ENCODE measurements at places on chromosomes 2 and 18.
A peak's percentile ranks its signal among the peaks of the same experiment; 100 is the strongest.

DNA sequence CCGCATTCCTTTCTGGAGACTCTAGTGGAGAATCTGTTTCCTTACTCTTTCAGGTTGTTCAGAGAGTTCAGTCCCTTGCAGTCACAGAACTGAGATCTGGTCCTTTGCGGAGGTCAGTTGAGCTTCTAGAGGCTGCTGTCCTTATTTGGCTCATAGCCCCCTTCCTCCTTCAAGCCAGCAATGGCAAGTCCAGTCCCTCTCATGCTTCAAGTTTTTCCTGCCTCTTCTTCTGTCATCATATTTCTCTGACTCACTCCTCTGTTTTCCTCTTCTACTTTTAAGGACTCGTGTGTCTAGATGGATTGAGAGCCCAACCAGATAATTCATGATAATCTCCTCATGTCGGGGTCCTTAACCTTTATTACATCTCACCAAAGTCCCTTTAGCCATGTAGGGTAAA is 173.5 kb upstream of the FOSL2 start:
- no peak for DNase-seq

DNA sequence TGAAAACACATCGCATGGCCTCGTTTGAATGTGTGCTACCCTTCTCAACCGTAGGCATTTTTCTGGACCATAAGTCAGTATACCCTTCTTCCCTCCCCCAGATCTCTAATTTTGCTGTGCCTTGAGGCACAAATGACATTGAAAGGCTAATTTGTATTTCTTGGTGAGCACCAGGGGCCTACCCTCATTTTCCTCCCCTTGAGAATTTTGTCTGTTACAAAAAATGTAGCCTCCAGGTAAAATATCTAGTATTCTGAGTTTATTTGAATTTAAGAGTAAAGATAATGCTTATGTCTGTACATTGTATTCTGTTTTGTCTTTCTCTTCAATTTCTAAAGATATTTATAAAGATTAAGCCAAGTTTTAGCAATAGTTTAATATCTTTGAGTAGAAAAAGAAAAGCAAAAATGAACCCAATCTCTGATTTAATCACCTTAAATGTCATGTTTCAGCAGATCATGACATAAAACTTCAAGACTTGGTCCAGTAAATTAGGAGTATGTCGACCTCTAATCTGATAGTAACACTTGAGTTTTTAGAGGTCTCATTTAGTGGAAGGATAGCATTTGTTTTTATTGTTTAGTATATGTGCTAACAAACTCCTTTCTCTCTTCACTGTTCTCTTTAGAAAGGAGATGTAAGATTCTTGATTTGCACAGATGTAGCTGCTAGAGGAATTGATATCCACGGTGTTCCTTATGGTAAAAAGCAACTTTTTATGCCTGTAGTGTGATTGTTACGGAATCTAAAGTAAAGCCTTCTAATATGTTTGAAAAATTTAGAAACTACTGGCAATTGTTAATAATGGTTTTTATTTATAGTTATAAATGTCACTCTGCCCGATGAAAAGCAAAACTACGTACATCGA is 36.4 kb downstream of the DDX1 start:
- DNase-seq, result no peak

DNA sequence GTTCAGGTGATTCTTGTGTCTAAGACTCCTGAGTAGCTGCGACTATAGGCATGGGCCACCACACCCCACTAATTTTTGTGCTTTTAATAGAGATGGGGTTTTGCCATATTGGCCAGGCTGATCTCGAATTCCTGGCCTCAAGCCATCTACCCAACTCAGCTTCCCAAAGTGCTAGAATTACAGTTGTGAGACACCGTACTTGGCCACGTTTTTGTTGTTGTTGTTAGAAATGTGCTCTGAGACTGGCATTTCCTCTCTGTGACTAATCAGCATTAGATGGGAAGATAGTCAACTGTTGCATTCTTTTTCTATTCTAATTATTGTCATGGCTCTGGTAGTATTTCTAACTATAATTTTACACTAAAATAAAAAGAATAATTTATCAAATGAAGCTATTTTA is 191.7 kb downstream of the CAMKMT start:
- no peak for DNase-seq

DNA sequence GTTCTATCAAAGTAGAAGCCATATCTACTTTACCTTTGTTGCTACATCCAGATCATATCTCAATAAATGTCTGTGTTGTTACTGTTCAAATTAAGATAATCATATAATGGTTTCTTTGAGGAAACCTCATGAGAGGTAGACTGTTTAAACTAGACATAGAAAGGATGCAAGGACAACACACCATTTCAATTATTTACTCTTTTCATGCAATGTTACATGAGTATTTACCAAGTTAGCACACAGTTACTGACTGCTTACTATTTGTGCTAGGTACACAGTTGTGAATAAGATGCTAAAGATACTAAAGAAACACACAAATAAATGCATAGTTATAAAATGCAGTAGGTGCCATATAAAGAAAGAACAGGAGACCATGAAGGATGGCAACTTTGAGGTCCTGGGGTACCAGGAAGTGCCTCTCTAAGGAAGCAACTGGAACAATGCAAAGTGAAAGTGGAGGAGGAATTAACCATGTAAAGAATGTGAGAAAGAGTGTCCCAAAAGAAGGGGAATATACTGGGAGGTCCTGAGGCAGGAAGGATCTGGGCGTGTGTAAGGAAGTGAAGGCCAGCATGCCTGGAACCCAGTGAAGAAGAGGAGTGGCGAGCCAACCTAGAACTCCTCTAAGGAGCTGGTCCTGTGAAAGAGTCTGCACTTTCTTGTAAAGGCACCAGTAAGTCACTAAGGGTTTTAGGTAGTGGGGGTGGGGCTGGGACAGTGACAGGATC is 39.4 kb downstream of the RBMS1 start:
- DNase-seq, result no peak

- DNase-seq, result no peak
Observed at GRCh38 chr2:150389447-150389846, 98.0 kb downstream of the RND3 start.

- peak; percentile 54 for DNase-seq
Observed at GRCh38 chr2:188523919-188524318, 232.2 kb downstream of the GULP1 start.

DNA sequence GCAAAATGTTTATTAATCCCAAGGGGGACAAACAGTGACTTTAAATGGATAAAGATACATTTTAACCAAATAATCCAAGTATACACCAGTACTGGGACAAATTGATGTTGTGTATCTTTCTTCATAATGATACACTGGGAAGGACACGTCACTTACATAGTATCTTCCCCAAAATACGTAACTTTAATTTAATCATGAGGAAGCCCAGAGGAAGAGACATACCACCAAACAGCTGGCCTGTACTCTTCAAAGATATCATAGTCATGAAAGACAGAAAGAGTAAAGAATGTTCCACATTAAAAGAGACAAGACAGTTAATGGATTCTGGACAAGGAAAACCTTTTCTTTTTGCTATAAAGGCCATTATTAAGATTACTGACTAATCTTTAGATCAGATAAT is 37.1 kb downstream of the AGFG1 start:
- no peak for DNase-seq

DNA sequence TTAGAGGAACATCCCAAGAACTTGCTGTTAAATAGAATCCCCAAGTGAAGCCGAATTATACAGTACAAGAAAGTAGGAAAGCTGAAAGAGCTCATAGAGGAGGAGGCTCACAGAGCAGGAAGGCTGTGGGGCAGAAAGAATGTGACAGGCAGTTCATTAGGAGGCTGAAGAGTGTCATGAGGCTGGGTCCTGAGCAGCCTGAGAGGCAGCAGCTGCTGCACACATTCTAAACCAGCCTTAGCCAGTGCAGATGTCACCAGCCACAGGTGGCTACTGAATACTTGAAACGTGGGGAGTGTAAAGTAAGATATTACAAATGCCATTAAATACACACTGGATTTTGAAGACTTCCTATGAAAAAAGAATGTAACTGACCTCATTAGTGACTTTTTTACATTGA is 490.2 kb upstream of the KLHL29 start:
- DNase-seq, result no peak

DNA sequence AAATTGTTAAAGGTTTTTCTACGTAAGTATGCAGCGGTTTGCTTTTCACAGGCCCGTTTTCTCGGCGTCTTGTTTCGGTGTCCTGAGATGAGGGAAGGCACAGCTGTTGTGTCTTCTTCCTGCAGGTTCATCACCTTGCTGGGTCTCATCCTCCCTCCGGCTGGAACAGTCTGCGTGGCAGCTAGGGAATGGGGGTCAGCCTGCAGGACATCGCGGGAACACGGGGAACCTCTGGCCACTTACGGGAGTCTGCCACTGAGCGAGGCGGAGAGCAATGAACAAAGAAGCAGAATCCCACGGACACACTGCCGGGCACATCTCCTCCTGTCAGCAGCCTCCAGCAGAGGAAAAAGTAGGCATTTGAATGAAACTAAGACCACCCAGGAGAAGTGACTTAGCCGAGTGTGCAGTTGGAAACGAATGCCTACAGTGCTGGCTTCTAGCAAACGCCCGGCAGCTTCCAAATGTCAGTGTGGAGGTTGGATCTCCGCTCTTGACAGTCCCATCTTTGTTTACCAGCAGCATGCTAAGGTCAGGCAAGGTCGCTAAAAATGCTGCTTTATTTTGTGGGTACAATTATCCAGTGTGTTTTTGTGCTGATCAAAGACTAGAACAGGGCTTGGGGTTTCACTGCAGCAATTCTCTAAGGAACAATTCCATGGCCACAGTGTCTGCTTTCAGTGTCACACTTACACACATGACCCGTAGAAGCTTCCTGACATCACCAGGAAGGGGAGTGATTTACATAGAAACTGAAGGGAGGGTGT is 109.8 kb upstream of the SEC11C start:
- no peak for DNase-seq

DNA sequence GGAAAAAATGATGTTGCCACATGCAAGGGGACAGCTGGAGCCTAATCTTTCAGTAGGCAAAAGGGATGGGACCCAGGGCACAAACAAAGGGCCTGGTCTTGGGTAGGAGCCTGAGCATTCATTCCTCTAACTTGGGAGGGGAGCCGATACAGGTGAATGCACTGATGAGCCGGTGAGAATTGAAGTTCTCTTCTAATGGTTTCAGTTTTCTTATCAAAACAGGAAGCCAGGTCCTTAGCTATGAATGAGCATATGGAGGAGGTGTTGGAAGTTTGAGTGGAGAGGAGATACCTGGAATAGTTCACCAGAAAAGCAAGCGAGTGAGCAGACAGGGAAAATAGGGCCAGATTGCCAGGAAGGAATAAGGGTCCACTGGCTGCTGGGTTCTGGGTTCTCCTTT is 10.1 kb downstream of the DPP4 start:
- DNase-seq, result no peak

DNA sequence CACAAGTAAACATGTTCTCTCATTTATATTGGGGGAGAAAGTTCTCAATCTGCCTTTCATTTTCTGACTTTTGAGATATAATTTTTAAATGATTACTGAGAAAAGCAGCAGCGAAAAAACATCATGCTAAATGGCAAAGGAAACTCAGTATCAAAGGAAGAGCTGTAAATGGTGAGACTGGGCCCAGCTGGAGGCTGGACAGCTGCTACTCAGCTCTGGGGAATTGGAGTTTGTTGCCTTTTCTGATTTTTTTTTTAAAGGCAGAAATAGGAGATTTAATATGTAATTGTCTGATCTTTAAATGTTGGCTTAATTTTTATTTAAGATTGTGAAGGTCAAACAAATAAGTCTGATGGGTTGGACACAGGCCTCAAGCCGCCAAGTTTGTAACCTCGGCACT is 137.1 kb upstream of the TACR1 start:
- no peak for DNase-seq

GRCh38 chr2:11553661-11554398 is 20.0 kb downstream of the GREB1 start:
- no peak for DNase-seq

GRCh38 chr18:13235421-13235831 is 16.9 kb downstream of the LDLRAD4 start:
- no peak for DNase-seq

GRCh38 chr2:176496761-176497160 is 227.5 kb downstream of the MTX2 start:
- no peak for DNase-seq

- no peak for DNase-seq
Observed at GRCh38 chr18:22279741-22280452, 110.5 kb downstream of the GATA6 start.

GRCh38 chr2:225041851-225042799 is at the start of gene DOCK10:
DOCK10 (minus strand) TSS chr2:225042468; CDS start chr2:225042374, 94 bp downstream.
- peak; percentile 30 for DNase-seq

DNA sequence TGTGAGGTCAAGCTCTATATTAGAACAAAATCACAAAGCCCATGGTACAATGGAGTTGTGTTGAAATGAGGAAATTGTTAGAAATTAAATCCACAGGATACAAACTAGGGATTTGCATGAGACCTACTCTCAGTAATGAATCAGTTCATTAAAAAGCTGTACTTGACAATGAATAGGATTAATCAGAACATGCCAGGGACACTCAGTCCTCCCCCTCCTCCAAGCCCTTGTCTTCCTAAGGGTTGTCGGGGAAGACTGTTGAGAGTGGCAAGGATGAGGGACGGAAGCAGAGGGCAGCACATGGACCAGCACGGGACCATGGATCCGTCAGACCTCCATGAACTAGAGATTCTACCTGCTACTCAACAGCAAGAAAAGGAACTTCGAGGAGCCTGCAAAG is 39.8 kb downstream of the SPRED2 start:
- DNase-seq, result no peak

DNA sequence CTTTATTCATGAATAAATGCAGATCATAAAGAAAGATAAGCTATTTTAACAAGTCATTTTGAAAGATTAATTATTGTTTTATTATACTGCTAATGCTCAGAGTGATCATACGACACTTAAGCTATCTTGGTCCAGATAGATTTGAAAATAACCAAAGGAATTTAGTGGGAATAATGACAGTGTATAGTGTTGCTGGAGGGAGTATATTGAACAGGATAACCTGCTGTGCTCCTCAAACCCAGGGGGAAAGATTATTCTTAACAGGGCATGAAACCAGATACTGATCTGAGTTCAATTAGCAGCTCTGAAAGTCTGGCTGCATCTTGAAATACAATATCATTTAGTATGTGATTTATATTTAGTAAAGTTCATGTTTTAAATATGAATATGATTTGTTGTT is 216.3 kb upstream of the ITGA4 start:
- DNase-seq, result no peak

- no peak for DNase-seq
Observed at GRCh38 chr18:51588616-51589015, 391.1 kb upstream of the MEX3C start.

DNA sequence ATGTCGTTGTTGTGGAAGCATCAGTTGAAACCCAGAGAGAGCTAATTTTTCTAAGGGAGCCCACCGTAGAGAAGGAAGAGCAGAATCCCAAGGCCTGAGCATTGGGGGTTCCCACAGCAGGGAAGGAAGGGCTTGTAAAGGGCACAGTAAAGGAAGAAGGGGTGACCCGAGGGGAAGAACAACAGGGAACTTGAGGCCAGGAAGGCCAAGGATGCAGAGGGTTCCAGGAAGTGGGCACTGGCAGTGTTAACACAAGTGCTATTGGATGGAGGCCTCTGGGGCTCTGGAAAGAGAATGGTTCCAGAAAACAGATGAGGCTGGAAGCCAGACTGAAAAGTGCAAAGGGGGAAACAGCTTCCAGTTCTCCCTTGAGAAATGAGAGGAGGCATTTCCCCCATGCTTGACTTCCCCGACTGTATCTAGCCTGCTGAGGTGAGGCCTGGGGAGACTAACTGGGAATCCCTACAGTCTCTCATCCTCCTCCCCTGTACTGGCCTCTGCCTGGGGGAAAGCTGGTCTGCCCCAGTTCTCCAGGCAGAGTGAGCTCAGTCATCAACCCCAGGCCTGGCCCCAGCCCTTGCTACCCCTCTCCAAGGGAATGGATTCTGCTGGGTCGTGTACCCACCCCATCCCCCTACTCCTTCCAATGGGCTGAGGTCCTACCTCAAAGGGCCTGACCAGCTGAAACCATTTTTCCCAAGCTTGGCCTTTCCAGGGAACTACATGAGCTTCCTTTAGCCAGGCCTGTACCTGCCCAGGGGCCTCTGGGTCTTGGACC is 43.2 kb upstream of the MRPL33 start:
- no peak for DNase-seq

All from NCI-H1105 treated with DMSO at 0.1 percent for 48 hours (cell line).